ENCODE measurements at places on chromosomes 2 and 18. TPM values are rescaled to one million over a fixed set of nuclear protein-coding genes. Genes with fewer than 3 reads are reported as not detected.

GRCh38 chr2:58428096-58429013 is 187.2 kb upstream of the FANCL start:
- H3K4me1 ChIP-seq = peaks cover 5% of the 10 kb centered on the region
- H3K27ac ChIP-seq = no peak overlapping the region
- H3K27me3 ChIP-seq = no peaks in the 10 kb centered on the region
- H3K36me3 ChIP-seq = no peaks in the 10 kb centered on the region
- H3K4me3 ChIP-seq = peak overlapping the region; percentile 80

- no peak overlapping the region for H3K27ac ChIP-seq
- no peaks in the 10 kb centered on the region for H3K4me1 ChIP-seq
- no peaks in the 10 kb centered on the region for H3K36me3 ChIP-seq
- DNase-seq = no peak
- no peak overlapping the region for H3K4me3 ChIP-seq
- H3K27me3 ChIP-seq = peaks cover 14% of the 10 kb centered on the region
These were observed 29.8 kb upstream of the KDM3A start for GRCh38 chr2:86411396-86411795.

LIMS3 gene
- total RNA-seq = 1.5 TPM

MSTN gene
- 0.09 TPM for total RNA-seq

GRB14 gene
- 2.0 TPM for total RNA-seq

DNA sequence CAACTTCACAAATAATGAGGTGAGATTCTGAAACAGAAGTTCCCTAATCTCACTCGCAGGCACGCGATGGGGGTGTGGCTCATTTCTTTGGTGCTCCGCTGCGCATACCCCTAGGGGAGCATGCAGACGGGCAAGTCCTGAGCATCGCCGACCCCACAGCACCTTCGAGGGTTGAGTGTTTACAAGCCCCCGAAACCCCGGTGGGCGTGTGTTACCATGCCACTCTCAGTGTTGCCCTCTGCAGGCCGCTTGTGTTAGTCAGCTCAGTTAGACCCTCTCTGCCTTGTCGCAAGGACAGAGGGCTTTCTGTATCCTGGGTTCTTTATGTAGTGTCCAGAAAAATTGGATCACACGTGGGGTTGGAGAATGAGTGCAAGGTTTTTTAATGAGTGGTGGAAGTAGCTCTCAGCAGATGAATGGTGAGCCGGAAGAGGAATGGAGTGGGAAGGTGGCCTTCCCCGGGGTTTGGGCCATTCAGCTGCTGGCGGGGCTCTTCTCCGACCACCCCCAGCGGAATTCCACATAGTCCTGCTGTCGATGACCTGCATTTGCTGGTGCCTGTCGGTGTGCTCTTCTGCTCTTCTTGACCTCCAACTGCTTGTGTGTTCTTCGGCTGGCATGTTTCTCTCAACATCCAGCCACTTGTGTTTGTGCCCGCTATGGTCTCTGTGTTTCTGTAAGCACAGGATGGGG is 191.3 kb downstream of the RPRM start:
- H3K27ac ChIP-seq = no peak overlapping the region
- no peak for DNase-seq
- H3K36me3 ChIP-seq = no peaks in the 10 kb centered on the region
- no peak overlapping the region for H3K4me3 ChIP-seq
- H3K4me1 ChIP-seq = no peaks in the 10 kb centered on the region
- H3K27me3 ChIP-seq = no peaks in the 10 kb centered on the region

MERTK gene
- 0.49 TPM for total RNA-seq

- H3K27ac ChIP-seq = no peak overlapping the region
- H3K27me3 ChIP-seq = no peaks in the 10 kb centered on the region
- no peaks in the 10 kb centered on the region for H3K4me1 ChIP-seq
- peaks cover 13% of the 10 kb centered on the region for H3K36me3 ChIP-seq
These were observed 335.9 kb downstream of the AGAP1 start for GRCh38 chr2:235829726-235830125.

DNA sequence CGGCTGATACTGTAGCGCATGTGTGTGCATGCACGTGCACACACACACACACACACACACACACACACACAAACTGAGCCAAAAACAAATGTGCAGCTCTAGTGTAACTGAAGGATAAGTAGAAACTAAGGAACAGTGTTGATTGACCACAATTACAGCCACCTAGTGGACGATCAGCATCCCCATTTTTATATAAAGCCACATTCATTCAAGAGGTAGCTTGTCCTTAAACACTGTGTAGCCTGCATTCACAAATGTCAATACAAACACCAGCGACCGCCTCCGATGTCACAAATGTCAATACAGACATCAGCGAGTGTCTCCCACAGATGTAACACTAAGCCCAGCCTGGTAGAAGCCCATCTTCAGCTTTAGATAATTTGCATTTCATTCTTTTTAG is 167.4 kb downstream of the PTGR3 start:
- H3K4me3 ChIP-seq = no peak overlapping the region
- no peak overlapping the region for H3K27ac ChIP-seq
- H3K27me3 ChIP-seq = no peaks in the 10 kb centered on the region

GKN2 gene
- not detected for total RNA-seq

CRYGC gene
- total RNA-seq = not detected

DNA sequence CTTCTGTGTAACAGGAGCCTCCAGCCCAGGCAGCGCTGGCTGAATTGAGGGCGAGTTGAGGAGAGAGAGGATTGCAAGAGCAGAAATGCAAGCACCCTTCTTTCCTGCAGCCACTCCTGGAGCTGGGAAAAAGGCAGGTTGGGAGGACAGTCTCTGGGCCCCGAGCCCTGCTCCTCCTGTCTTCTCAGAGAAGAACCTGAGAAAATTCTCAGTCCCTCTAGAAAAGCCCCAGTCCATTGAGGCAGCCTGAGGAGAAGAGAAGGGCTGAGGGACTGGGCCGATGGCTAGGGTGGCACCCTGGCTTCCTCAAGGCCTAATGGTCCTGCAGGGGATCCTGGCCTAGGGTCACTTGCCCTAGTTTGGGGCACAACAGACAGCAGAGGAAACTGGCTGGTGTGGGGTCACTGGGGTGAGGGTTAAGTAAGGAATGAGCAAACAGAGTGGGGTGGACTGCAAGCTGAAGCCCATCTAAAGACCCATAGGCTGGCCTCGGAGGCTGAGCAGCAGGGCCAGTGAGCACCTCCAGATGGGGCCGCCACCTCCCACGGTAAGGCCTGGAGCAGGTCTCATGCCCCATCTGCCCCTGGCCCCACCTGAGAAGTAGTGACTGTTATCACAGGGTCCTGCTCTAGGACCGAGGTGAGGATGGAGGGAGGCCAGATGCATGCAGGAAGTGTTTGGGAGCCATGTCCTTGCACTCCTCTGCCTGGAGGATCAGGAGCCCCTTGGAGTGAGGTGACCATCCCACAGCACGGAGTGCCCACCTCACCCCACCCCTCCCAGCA is 12.4 kb downstream of the CIB4 start:
- H3K36me3 ChIP-seq = no peaks in the 10 kb centered on the region
- no peak overlapping the region for H3K4me3 ChIP-seq
- no peak for DNase-seq
- H3K27ac ChIP-seq = no peak overlapping the region
- H3K4me1 ChIP-seq = no peaks in the 10 kb centered on the region

CERKL gene
- total RNA-seq = 0.23 TPM

DNA sequence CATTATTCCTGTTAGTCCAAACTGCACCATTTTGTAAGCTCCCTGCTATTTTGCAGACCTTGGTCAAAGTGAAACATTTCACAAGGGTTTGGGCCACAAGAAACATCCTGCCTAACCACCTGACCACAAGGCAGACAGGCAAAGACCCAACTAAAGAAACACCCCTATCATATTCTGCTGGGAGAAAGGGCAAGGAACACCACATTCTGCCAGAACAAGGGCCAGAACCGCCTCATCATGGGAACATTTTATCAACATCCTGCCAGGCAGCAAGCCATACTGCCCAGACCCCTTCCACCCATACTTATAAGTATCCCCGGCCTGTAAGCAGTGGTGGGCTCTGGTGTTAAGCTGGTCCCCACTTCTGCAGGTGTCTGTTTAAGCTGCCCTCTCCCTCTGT is 12.0 kb upstream of the RAB31 start:
- no peak overlapping the region for H3K4me3 ChIP-seq
- no peaks in the 10 kb centered on the region for H3K36me3 ChIP-seq
- H3K4me1 ChIP-seq = no peaks in the 10 kb centered on the region
- H3K27me3 ChIP-seq = no peaks in the 10 kb centered on the region

DNA sequence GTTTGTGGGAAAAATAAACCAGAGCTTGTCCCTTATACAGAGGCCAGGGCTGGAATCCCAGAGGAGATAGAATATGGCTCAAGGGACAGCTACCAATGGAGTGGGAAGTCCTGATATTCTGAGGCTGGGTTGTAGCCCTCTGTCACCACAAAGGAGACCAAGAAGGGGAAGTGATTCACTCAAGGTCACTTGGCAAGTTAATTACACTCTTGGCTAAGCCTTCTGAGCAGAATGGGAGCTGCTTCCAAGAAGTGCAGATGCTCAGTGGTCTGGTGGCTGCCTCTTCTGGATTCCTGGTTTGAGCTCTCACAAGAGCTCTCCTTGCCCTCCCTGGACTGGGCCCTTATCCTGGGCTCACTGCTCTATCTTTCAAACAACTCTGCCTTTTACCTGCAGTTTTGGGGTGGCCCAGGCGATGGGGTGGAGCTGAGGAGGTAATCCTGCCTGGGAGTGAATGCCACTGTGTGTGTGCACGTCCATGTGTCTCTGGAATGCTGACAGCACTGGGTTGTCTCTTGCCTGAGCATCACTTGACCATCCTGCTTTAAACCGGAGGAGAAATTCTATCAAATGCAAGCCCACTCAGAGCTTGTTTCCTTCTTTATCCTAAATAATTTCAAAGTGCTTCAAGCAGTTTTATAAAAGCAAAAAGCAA is 168.2 kb downstream of the KCNS3 start:
- no peaks in the 10 kb centered on the region for H3K27me3 ChIP-seq
- no peak overlapping the region for H3K4me3 ChIP-seq
- peak overlapping the region; percentile 1 for H3K27ac ChIP-seq
- H3K36me3 ChIP-seq = no peaks in the 10 kb centered on the region

NOTO gene
- total RNA-seq = not detected

- no peak for DNase-seq
- no peak overlapping the region for H3K4me3 ChIP-seq
- no peaks in the 10 kb centered on the region for H3K36me3 ChIP-seq
- no peaks in the 10 kb centered on the region for H3K27me3 ChIP-seq
- no peak overlapping the region for H3K27ac ChIP-seq
- peaks cover 4% of the 10 kb centered on the region for H3K4me1 ChIP-seq
These were observed 240.1 kb downstream of the ASXL3 start for GRCh38 chr18:33818145-33818544.

SGPP2 gene
- total RNA-seq = 47.4 TPM

GRCh38 chr2:231932985-231933915 is 7.1 kb upstream of the NPPC start:
- H3K36me3 ChIP-seq = no peaks in the 10 kb centered on the region
- DNase-seq = no peak
- no peak overlapping the region for H3K4me3 ChIP-seq
- H3K4me1 ChIP-seq = no peaks in the 10 kb centered on the region
- peaks cover 16% of the 10 kb centered on the region for H3K27me3 ChIP-seq
- no peak overlapping the region for H3K27ac ChIP-seq

DNA sequence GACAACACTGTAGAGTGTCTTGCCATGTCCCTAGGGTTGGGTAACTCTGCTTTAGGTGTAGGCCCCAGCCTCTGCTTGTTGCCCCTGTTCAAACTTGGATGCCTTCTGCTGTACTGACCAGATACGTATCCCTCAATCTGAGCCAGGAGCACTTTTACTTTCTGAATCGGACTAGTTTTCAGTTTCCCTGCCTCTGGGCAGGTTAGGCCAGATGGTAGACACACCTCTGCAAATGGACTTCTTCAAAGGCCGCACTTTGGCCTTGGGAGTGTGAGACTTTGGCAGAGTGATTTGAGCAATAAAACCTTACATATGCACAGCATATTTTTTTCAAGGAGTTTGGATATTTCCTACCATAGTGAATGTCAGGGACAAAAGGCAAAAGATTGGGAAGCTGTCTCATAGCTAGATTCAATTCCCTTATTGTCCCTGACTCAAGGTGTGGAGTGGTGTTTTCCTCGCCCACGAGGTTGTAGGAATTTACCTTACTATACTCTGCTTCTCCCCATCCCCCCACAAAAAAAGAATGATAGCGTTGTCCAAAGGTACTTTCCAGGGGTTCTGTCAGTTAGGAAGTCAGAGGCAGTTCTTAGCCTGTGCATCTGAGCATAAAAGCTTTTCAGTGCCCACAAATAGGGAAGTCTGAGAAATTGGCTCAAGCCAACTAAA is 15.3 kb upstream of the PARD3B start:
- H3K4me1 ChIP-seq = peaks cover 5% of the 10 kb centered on the region
- H3K36me3 ChIP-seq = no peaks in the 10 kb centered on the region
- no peaks in the 10 kb centered on the region for H3K27me3 ChIP-seq
- no peak for DNase-seq
- no peak overlapping the region for H3K4me3 ChIP-seq

MALL gene
- total RNA-seq = 1.8 TPM

GRCh38 chr2:101149241-101150192 is 1.7 kb downstream of the TBC1D8 start:
- H3K27me3 ChIP-seq = no peaks in the 10 kb centered on the region
- peak overlapping the region; percentile 91 for H3K4me3 ChIP-seq
- peaks cover 12% of the 10 kb centered on the region for H3K36me3 ChIP-seq
- peak; percentile 78 for DNase-seq
- H3K4me1 ChIP-seq = peaks cover 70% of the 10 kb centered on the region
- peak overlapping the region; percentile 55 for H3K27ac ChIP-seq

DNA sequence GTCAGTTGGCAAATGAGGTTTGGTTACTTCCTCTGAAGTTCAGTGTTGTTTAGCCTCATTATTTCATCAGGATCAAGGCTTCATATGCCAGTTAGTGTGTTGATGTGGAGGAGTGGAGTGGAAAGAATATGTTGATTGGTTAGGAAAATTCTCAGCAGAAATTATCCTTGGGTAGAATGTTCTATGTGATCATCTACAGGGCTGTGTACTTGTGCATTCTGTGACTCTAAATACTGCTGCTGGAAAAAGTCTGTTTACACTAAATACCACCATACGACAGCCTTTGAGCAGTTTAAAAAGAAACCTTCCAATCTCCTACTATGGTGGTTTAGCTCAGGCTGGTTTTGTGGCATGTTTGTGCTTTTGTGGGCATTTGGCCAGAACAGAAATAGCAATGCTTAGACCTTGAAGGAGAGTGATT is 25.8 kb downstream of the CAB39 start:
- H3K27ac ChIP-seq = peak overlapping the region; percentile 76
- H3K27me3 ChIP-seq = no peaks in the 10 kb centered on the region
- no peak overlapping the region for H3K4me3 ChIP-seq
- H3K36me3 ChIP-seq = peaks cover 7% of the 10 kb centered on the region

- no peaks in the 10 kb centered on the region for H3K36me3 ChIP-seq
- H3K4me3 ChIP-seq = no peak overlapping the region
- H3K4me1 ChIP-seq = no peaks in the 10 kb centered on the region
- no peaks in the 10 kb centered on the region for H3K27me3 ChIP-seq
- no peak overlapping the region for H3K27ac ChIP-seq
These were observed 6.6 kb upstream of the CCDC195 start for GRCh38 chr2:224722770-224723169.

DNA sequence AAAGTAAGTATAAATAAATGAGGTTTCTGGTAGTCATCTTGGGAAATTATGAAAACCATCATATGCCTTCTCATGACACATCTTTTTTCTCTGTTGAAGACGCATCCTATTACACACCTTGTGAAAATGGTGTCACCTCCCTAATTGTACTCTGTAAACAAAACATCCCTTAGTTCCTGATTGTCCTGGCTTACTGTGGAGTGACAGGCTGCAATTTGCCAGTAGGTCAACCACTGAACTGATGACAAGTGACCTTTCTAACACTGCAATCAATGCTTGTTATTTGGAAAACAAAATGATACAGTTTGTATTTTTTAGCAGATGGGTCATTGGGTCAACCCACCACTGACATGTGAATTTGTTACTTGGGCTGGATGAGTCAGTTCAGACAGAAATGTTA is 219.5 kb downstream of the PTPRM start:
- no peak for DNase-seq
- H3K4me1 ChIP-seq = peaks cover 18% of the 10 kb centered on the region
- no peak overlapping the region for H3K27ac ChIP-seq
- H3K36me3 ChIP-seq = peaks cover 13% of the 10 kb centered on the region
- no peaks in the 10 kb centered on the region for H3K27me3 ChIP-seq
